WERI-Rb-1 (cell line): ENCODE measurements at places on chromosomes 5 and 9.
A peak's percentile ranks its signal among the peaks of the same experiment; 100 is the strongest.

- no peak for DNase-seq
Measured at GRCh38 chr9:133003071-133003461, 24.6 kb downstream of the GFI1B start.

- DNase-seq = no peak
Measured at GRCh38 chr9:2286333-2286705, 271.2 kb downstream of the SMARCA2 start.

DNA sequence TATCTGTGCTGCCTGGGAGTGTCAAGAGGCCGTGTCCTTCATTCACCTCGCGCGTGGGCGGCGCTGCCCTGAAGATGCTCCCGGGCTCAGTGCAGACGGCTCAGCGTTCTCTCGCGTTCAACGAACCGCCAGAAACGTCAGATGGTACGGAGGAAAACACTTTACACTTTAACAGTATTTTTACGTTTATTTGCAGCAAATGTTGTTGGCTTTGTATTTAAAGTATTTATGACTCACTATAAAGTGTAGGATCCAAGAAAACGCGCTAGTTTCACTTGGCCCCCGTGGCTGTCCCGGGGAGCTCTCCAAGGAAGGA, 544 bp upstream of the ERCC6L2 start:
- DNase-seq = peak; percentile 73

DNA sequence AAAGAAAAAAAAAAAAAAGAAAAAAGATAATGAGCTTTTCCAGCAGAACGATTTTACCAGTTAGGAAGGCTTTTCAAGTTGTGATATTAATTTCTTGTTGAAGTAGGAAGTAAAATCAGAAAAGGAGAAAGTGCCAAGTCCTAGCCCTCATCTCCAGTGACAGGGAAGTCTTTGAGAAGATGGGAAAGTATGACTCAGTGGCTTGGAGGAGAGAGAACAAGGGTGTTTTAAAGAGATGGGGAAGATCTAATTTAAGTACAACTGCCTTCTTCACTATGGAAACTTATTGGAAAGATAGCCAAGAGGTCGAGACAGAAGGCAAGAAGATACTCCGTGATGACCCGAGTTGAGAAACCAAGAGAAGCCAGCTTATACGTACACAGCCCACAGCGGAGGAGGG, 22.6 kb downstream of the FGF1 start:
- DNase-seq = no peak

DNA sequence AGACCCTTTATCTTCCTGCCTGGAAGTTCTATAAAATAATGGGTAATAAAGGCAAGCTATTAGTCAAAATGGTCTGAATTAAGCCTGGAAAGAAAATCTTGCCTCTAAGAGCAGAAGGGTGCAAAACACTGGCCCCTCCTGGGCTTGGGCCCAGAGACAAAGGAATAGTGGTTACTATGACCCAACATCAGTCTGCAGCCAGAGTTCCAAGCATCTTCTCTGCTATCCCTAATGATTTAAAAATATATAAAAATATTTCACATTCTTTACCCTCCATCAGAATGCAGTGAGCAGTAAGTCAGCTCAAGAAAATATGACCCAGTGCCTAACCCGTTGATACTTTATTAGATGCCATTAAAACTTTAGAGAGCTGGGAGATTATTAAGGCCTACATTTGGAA, 14.7 kb downstream of the TNFAIP8 start:
- no peak for DNase-seq

DNA sequence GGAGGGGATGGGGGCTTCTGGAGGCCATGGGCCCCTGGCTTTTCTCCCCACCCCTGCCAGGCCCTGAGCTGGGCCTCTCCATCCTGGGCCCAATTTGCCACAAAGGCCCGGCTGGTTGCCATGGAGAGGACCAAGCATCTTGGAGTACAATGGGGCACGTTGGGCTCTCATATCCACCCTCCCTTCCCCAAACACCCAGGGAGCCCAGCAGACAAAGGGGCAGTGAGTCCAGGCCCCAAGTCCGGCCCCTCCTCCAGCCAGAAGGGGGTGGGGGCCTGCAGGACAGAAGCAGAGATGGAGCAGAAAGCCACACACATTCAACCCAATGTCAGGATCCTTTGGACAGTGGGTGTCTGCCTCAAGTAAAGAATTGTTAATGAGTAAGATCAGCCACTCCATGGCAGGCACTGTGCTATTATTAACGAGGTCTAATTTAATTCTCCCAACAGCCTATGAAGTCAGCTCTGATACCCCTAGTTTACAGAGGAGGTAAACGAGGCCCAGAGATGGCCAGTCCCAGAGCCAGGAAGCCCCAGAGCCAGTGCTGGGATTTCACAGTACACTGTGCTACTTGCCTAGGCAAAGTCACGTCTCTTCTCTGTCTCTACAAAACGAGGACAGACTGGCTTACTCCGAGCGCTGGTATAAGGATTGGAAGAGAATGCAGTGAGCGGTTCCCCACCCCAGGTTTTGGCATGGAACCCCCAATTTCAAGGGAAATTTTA, 2.3 kb downstream of the CRB2 start:
- no peak for DNase-seq

DNA sequence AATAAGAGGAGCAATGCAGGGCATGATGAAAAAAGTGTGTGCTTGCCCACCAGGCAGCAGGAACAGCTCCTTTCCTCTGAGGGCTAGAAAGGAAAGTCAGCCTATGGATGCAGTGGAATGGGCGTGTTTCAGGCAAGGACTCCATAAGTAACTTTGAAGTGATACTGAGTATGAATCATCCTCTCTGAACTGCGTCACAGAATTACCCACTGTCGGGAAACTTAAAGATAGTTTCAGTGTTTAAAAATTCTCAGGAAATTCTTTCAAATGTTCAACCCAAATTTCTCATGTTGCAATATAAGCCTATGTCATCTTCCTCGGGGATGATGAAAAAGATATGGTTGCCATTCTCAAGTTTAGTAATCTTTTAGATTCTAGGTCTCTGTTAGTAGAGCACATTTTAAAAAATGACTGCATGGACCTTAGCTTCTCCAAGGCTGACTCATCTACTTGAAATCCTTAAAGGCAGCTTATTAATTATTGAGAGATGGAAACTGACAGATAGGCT, 27.7 kb downstream of the PTCD2 start:
- DNase-seq = no peak

GRCh38 chr5:115941051-115941675, 21.1 kb upstream of the LVRN start:
- DNase-seq = no peak

DNA sequence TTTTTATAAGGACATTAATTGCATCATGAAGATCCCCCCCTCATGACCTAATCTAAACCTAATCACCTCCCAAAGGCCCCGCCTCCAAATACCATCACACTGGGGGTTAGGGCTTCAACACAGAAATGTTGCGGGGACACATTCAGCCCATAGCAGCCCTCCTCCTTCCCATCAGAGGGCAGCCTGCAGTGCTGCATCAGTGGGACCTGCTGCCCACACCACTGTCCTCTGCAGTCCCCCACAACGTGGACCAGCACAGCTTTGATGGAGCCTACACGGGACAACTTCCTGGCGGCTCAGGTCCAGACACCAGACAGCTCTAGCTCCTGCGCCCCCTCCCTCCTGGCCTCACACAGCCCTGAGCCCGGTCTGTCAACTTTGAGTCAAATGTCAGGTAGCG, 70.3 kb downstream of the APTX start:
- no peak for DNase-seq

DNA sequence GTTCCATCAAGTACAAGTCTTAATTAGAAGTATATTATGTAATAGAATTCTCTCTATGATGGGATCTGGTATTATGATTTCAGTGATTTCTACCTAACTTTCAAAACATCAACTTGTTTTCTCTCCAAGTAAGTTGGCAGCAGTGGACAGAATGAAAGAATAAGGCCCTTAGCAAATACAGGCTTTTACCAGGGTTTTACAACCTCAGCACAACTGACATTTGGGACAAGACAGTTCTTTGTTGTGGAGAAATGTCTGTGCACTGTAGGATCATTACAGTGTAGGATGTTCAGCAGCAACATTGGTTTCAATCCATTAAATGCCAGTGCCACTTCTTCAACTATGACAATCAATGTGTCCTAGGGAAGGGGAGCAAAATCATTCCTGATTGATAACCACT, 48.8 kb downstream of the MLANA start:
- no peak for DNase-seq

GRCh38 chr5:81219389-81219788, 13.7 kb upstream of the CKMT2 start:
- no peak for DNase-seq

- no peak for DNase-seq
Measured at GRCh38 chr5:387491-388265, 55.3 kb upstream of the EXOC3 start.

GRCh38 chr9:107044872-107045271, 181.9 kb downstream of the ZNF462 start:
- DNase-seq = peak; percentile 32

- no peak for DNase-seq
Measured at GRCh38 chr9:784202-784601, 57.3 kb upstream of the DMRT1 start.

- DNase-seq = no peak
Measured at GRCh38 chr9:122402403-122402871, 31.6 kb downstream of the PTGS1 start.

DNA sequence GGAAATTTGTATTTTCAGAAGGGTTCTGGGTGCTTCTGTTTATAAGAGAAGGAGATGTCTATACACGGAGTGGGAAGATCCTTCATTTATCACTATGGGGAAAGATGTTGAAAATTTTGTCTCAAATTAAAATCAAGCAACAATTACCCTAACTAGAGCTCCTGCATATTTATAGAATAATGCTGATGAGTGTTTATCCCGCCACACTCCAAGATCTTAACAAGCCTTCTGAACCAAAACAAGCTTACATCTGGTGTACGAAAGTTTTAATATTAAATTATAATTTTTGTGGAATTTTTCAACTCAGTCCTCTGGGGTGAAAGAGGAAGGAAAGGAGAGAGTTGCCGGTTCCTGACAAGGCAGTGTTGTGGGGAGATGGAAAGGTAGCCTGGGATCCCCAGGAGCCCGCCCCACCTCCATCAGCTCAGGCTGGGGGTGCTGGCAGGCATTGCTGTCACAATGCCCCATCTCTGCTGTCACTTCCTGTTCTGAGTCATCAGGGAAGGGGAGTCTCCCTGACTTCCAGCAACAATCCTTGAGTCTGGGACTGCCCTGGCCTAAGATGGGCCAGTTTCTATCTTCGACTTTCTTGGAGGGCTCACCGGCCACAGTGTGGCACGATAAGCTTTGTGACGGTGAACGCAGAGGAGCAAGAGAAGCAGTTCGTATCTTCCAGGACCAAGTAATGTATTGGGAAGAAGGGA, 64.5 kb downstream of the ERAP1 start:
- no peak for DNase-seq

DNA sequence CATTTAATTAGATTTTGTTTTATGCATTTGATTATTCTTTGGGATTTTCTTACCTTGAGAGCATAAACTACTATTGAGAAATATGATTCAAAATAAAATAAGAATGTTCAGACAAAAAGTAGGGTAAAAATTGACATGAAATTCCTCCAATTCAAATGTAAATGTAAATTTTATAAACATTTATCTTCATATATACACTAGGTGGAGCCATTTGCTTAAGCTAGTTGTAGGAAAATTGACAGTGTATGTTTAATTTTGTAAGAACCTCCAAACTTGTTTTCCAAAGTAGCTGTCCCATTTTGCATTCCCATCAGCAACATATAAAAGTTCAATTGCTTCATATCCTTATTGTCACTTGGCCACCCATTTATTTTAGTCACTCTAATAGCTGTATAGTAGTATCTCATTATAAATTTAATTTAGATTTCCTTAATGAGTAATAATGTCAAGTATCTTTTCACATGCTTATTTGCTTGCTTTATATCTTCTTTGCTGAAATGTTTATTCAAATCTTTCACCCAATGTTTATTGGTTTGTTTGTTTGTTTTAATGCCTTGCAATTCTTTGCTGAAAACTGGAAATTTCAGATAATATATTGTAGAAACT, 37.6 kb upstream of the SLCO6A1 start:
- no peak for DNase-seq

- no peak for DNase-seq
Measured at GRCh38 chr9:135933114-135933513, 25.8 kb upstream of the CAMSAP1 start.

- DNase-seq = no peak
Measured at GRCh38 chr5:144002876-144003275, 167.6 kb downstream of the YIPF5 start.

DNA sequence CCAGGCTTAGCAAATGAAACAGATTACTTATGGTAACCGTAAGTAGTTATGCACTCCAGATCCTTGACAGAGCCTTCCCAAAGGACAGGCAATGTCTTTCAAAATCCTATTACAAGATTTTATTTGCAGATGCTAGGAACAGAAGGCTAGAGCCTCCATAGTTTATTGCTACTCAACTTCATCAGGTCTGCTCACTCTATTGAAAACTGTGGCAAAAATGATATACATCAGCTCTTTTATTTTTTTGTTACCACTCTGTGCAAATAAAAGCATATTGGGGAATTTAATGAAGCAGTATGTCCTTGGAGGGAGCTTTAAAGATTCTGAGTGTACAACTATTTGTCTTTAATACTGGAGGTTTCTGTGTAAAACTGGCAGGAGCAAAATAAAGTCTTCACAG, 46.5 kb downstream of the SLC44A1 start:
- DNase-seq = peak; percentile 46

DNA sequence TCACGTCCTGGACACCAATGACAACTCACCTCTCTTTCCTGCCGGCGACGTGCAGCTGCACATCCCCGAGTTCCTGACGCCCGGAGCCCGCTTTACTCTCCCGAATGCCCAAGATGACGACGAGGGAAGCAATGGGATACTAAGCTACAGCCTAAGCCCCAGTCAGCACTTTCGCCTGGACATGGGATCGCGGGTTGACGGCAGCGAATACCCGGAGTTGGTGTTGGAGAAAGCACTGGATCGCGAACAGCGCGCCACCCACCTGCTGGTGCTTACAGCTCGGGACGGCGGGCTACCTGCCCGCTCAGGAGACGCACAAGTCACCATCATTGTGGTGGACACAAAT, 1.1 kb downstream of the PCDHAC1 start:
- no peak for DNase-seq

GRCh38 chr5:179319123-179319522, 26.1 kb downstream of the ADAMTS2 start:
- DNase-seq = no peak

DNA sequence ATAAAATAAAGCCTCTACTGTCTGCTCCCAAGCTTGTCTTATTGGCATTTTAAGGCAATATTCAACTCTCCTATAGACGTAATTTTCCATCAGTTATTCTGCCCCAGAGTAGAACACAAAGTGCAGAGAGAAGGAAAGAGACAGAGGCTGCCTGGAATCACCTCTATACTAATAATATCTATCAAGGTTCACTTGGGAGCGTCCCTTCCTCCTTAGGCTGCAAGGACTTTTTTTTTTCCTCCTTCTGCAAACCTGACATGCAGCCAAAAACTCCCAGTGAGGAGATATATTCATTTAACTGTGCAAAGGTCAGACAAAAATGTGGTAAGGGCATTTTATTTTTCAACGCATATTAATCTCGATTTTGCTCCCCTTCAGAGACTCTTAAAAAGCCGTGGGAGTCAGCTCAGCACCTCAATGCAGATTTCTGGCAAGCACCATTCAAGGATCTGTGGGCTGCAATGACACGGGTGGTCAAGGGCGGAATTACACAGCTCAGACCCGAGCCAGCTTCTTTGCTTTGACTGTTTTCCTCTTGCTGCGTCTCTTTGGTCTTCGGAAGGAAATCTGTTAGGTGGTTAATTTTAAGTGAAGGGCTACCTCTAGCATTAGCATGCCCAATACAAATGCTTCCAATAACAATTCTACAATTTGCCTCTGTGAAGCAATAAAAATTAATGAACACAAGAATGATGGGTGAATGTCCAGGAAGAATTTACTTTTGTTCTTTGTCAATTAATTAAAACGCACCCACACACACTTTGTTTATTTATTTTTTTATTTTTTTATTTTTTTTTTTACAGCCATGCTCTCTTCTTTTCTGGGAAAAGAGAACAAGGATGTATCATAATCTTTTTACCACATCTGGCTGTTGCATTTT, 587.7 kb upstream of the GRAMD2B start:
- DNase-seq = peak; percentile 54
